ENCODE measurements at places on chromosomes 3 and 15.

GRCh38 chr3:32454111-32454510 lies 48.5 kb downstream of the CMTM6 start:
- no peak for DNase-seq

- no peak for DNase-seq
These were observed 207.8 kb downstream of the MTHFS start for GRCh38 chr15:79689030-79689429.

GRCh38 chr3:181987736-181988135 lies 276.0 kb downstream of the SOX2 start:
- DNase-seq, result no peak

- no peak for DNase-seq
These were observed 16.8 kb downstream of the BMF start for GRCh38 chr15:40091861-40092255.

DNA sequence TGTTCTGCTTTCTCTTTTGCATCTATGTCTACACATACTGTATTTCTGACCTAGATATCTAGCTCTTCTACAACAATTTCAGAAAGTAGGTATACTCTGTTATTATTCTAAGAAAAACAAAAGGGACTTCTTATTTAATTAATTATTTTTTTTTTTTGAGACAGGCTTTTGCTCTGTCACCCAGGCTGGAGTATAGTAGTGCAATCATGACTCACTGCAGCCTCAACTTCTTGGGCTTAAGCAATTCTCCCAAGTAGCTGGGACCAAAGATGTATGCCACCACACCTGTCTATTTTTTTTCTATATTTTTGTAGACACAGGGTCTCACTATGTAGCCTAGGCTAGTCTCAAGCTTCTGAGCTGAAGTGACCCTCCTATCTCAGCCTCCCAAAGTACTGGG lies 130.6 kb downstream of the MBNL1 start:
- DNase-seq, result no peak

DNA sequence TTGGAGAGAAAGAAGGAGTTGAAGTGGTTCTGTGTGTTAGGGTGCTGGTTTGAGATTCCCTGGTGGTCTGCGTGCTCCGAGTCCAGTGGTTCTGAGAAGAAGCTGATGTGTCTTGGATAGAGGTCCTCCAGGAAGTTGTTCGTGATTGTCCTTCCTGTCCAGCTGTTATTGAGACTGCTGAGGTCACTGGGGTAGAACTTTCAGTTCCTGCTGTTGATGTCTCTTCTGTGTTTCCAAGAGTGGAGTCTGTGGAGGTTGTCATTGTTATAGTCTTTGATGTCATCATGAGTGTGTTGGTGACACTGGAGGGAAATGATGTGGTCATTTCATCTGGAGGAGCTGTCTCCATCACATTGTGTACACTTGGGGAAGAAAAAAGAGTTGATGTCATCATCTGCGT lies 20.8 kb downstream of the MUC4 start:
- no peak for DNase-seq
